ENCODE measurements at places on chromosomes 16 and 17.

GRCh38 chr17:80835816-80836657, 155.6 kb upstream of the CHMP6 start:
- no peak for DNase-seq

GRCh38 chr16:88527186-88527936, 42.8 kb upstream of the ZC3H18 start:
- DNase-seq: no peak

- DNase-seq: no peak
Observed at GRCh38 chr17:36131421-36131820, 27.8 kb downstream of the CCL4 start.

- no peak for DNase-seq
Observed at GRCh38 chr16:50367777-50368409, 895 bp downstream of the BRD7 start.

DNA sequence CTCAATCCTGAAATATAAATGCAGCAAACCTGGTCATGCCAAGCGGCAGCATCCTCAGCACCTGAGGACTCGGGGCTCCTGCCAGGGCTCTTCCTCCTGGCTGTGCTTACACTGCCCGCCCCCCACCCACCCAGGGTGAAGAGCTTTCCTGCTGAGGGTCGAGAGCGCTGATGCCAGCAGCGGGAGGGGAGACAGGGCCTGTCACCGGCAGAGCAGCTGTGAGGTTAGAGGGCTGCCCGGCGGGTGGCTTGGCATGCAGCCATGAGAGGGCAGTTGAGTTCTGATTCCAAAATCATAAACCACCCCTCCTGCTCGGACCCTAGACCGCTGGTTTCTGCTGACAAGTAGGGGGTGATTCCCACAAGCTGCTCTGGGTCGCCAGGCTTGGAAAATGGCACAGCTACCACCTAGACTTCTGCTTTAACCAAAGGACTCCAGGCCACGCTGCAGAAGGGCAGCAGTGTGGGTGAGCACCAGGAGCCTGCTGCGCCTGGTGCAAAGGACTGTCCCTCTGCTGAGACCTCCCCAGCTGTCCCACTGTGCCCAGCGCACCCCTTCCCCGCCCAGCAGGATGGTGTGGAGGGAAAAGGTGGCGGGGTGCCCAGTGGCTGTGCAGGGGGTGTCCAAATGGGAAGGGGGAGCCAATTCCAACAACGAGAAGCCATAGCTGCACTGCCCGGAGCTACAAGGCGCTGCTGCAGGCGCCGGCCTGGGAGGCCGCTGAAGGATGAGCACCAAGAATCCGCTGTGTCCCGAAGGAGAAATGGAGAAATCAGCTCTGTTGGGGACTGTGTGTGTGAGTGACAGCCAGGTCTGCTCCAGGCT, 26.6 kb downstream of the MXRA7 start:
- no peak for DNase-seq

- no peak for DNase-seq
Observed at GRCh38 chr16:83606486-83607030, 201.2 kb upstream of the HSBP1 start.

- DNase-seq: no peak
Observed at GRCh38 chr16:78900044-78900811, 700.3 kb downstream of the MAF start.

DNA sequence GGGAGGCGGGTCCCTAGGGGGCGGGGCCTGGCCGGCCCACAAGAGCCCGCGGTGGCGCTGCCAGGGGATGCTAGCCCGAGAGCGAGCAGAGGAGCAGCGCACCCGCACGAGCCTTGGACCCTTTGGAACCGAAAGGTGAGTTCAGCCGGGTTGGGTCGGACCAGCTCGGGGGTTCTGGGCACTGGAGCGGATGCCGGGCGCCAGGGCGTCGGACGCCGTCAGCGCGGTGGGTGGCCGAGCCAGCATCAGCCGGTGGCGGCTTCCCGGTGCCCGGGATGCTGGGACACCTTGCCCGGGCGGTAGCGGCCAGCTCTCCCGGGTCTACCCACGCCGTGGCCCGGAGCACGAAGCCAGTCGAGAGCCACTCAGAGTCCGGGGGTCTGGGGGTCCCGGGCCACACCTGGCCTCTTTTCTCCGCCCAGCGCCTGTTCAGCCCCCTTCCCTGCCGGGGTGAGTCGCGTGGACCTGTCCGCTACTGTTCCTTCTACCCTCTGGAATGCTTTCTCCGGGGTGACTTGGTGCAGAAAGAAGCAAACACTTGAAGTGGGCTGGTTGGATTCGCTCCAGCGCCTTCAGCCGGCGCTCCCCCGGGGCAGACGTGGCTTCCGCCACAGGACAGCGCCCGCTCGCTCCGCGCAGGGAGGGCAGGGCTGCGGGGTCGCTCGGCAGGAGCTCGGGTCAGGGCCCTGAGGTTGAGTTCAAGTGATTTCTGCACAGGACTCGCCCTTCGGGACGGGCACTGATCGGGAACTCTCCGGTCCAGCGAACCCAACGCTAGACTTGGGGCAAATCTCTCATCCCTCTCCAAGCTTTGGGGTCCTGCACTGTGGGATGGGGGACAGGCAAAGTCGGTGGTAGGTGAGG, at the start of gene SCNN1G:
SCNN1G (plus strand) TSS at position 67 of the 864 bp plus-strand sequence. CDS start 3,527 bp downstream, outside the sequence.
- no peak for DNase-seq

DNA sequence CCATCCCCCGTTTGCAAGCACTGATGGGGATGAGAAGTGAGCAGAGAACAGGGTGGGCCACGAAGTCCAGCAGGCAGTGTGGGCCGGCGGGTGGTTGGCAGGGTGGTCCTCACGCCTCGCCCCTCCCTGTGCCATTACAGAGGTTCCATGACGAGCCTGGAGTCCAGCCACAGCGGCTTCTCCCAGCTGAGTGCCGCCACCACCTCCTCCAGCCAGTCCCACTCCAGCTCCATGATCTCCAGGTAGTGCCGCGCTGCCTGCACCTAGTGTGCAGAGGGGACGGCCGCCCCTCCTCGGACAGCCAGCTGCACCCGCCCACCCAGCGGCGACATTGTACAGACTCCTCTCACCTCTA, 73.0 kb downstream of the SEC14L1 start:
- DNase-seq: no peak

Measured in NCI-H460 (cell line).